ENCODE measurements at places on chromosomes 5 and 9.

DNA sequence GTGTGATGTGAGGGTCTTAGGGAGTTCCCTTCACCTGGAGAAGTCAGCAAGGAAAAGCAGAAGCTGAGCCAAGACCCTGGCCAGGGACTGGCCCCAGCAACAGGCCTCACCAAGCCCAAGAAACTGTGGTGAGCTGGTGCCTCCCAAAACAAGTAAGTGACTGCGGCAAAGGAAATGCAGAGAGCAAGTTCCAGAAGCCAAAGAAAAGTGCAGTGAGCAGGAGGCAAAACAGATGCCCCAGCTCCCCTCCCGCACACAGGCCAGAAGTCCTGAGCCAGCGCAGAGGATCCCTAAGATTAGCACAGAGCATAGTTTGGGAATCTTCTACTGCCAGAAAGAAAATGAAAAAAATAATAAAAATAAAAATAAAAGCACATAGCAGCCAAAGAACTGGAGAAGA is 13.2 kb downstream of the MED27 start:
- DNase-seq, result no peak

DNA sequence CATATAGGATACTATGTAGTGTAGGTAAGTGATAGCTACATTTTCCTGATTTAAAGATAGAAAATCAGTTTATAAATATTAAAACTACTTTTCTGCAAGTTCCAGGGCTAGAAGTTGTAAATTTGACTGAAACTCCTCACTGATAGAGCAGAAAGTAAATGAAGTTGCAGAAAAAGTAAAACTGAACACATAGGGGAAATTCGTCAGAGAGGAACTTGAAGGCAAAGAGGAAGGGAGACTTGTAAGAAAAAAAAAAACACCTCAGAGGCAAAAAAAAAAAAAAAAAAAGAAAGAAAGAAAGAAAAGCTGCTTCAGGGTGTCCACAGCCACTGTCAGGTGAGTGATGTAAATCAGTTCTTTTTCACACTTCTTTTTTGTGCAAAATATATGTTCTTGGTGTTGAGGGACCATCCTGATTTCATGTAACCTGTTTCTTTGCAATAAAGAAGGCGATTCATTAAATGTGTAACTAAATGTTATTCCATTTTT is 336.2 kb upstream of the ZNF462 start:
- no peak for DNase-seq

DNA sequence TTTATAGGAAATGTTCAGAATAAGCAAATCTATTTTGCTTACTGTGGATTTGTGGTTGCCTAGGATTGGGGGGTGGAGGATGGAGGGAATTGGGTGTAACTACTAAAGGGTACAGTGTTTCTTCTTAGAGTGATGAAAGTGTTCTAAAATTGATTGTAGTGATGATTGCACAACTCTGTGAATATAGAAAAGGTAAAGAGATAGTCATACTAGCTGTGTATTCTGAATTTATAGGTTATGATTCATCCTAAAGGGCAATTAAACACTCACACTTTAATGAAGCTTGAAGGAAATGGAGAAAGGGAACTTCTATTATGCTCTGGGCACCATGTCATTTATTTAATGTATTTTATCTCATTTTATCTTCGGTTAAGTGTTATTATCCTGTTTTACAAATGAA is 9.9 kb downstream of the TXNDC8 start:
- DNase-seq, result no peak

GRCh38 chr5:37569466-37569865 is 190.3 kb downstream of the WDR70 start:
- no peak for DNase-seq

GRCh38 chr5:24633715-24634325 is 11.0 kb downstream of the CDH10 start:
- DNase-seq, result no peak
